ENCODE measurements at places on chromosomes 2 and 18.

GRCh38 chr2:128390991-128391630 is 72.4 kb upstream of the HS6ST1 start:
- no peak for DNase-seq

- DNase-seq: no peak
These were observed 42.0 kb upstream of the SCG2 start for GRCh38 chr2:223644136-223644535.

DNA sequence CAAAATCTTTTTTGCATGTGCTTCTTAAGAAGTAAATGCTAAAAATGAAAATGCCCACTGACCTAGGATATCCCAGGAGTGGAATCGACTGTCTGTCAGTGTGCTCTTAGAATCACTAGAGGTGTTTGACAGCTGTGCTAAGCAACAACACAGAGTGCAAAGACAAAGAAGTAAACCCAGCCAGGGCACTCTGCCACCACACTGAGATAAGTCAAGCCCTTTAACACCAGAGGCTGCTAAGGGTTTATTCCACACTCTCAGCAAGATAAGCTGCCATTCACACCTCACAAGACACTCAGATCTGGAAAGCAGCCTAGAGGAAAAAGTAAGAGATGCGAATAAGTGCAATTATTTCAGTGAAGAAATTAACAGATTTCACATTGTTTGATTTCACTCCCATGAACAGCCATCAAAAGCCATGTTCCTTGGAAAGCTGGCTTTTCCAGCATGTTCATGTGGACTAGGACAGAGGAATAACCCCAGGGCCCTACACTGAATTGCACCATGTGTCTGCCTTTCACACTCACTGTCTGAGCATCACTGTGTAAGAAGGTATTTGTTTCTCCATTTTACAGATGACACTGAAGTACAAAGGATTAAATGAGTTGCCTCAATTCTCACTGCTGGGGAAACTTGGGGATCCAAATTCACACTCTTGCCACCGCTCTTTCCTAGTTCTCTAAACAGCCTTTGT is 6.0 kb upstream of the BMP10 start:
- no peak for DNase-seq

- no peak for DNase-seq
These were observed 109.1 kb downstream of the PLA2R1 start for GRCh38 chr2:159953136-159953823.

DNA sequence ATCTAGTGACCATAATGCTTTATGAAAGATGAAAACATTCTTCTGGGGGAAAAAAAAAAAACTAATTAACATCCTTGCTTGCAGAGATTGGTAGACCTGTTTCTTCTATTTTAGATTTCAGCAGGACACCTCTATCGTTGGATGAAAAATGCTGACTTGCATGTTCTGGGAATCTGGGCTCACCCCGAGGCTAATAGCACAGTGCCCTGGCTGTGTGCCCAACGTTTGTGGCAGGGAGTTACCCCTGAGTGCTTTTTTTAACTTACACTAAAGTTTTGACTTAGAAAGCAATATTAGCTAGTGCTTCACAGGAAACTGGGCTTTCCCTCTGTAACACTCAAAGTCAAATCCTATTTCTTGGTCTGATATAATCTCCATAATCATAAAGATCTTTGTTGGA is 233.2 kb downstream of the SLC8A1 start:
- no peak for DNase-seq

DNA sequence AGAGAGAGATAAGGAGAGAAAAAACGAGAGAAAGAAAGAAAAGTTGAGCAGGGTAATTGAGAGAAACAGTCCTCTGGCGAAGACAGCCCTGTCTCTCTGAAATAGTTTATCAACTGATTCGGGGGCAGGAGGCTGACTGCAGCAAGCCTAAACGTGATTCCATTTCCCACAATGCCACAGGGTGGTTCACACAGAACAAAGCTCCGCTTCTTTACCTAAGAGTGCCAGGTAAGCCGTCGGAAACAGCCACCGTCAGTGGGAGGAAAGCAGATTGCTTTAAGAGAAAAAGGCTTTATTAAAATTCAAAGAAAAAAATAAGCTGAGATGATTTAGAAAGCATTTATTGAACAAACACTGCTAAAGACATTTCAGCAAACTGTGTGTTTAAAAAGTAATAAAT is 271.4 kb upstream of the POU3F3 start:
- DNase-seq: no peak

- DNase-seq: no peak
These were observed 65.4 kb downstream of the MARCHF4 start for GRCh38 chr2:216306868-216307267.

DNA sequence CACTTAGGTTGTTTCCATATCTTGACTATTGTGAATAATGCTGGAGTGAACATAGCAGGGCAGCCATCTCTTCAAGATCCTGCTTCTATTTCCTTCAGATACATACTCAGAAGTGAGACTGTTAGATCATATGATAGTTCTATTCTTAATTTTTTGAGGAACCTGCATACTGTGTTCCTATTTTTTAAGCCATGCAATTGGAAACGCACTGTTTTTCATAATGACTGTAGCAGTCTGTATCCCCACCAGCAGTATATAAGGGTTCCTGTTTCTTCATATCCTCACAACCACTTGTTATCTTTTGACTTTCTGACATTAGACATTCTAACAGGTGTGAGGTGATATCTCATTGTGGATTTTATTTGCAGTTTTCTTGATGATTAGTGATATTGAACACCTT is 15.5 kb downstream of the NEURL3 start:
- no peak for DNase-seq

DNA sequence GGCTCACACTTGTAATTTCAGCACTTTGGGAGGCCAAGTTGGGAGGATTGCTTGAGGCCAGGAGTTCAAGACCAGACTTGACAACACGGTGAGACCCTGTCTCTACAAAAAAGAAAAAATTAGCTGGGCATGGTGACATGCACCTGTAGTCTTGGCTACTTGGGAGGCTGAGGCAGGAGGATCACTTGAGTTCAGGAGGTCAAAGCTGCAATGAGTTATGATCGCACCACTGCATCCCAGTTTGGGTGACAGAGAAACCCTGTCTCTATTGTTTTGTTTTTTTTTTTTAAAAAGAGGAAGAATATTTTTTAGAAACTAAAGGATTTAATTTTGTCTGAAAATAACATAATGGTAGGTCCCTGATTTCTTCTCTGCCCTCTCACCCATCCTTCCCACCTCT is 79.4 kb upstream of the TMEM200C start:
- no peak for DNase-seq

DNA sequence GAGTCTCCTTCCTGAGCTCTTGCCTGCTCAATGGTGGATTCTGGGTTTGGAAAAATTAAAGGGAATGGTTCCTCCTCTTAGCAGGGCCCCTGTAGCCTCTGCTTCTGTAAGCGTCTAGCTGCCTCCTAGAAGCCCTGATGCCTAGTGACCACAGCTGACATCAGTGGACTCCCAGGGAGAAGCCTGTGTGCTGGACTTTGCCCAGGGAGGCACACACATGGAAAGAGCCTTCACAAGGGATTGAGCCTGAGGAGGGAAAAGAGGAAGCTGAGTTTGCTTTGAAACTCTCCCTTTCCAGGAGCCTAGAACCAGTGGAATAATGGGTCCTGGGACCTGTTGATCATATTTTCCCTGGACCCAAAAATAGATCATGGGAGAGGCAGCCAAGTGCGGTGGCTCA is 1.4 kb upstream of the CFAP65 start:
- no peak for DNase-seq

DNA sequence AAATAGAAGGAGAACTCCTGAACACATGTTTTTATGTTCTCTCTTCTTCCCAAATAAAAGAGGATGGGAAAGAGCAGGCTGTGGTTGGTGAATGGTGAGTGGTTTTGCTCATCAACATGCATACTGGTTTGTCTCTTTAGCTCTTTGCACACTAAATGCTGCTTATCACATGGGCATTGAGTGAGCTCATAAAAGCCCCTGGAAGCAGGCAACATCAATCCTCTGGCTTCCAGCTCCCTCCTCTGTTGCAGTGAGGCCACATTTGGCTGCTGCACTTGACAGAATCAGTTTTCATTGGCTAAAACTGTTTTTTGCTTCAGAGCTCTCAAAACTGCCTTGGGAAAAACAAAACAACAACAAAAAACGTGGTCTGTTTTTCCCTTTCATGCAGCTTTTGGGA is 1308.2 kb upstream of the NRXN1 start:
- no peak for DNase-seq

DNA sequence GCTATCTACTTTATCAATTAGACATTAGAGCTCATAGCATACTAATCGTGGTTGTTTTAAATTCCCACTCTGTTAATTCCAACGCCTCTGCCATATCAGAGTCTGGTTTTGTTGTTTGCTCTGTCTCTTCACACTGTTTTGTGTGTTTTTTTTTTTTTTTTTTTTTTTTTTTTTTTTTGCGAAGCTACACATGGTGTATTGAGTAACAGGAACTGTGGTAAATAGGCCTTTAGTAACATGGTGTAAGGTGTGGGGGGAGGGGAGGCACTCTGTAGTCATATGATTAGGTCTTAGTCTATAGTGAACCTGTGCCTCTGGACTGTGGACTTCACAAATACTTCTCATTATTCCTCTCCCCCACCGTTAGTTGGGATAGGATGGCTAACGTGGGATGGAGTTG is 370.7 kb upstream of the RAB12 start:
- DNase-seq: no peak

DNA sequence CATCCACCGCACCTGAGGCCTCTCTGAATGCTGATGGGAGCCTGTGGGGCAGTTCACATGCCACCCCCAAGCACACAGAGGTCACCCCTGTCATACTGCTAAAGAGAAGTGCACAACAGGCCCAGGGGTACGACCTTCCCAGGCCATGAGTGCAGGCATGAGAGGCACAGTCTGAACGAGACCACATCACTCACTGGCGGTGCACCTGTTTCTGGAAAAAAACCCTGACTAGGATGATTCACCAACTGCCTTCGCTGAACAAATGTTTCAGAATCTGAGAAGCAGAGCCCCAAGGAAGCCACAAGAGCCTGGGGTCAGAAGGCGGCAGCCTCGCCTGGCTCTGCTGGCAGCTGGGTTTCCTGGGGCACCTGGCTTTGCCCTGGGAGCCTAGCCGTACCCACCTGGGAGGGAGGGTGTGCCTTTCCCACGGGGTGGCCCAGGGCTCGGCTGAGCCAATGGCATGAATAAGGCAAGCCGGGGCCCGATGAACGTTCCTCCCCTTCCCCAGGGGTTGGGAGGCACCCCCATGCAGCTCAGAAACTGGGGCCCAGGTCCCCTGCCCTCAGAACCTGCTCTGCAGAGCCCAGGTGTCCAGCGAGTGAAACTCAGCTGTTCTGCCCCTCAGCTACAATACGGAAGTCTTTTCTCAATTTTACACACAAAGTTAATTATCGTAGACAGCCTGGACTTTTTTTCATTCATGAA is 73.8 kb downstream of the HDAC4 start:
- DNase-seq: no peak

DNA sequence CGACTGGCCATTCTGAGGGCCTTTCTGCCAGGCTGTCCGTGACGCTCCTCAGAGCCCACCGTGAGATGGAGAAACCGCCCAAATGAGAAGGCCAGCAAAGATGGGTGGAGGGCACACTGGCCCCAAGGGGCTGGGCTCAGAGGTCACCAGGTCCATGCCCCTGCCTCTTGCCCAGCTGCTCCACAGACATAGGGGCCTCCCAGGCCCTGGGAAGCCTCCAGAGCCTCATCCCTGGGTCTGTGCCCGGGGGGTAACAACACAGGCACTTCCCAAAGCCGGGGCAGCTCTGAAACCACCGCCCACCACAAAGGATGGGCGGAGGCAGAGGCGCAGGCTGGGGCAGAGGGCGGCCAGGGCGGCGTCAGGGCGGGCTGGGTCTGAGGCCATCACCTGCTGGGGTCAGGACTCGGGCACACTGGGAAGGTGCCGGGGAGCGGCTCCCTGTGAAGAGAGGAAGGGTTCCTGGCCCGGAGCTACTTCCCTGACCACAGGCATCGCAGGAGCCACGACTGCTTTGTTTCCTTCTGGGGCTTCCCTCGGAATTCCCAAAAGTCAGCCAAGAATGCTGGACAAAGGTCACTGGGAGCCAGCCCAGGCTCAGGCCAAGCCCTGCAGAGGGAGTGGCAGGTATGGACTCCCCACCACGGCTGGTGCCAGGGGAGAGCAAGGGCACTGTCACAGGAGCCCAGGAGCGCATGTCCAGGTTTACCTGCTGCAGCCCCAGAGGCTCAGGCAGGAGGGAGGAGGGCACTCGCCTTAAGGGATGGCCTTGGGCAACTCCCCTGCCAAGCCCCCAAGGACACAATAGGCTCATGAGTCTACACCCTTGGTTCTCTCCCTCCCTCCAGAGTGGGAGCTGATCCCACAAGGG is 9.4 kb downstream of the CYP26B1 start:
- no peak for DNase-seq

GRCh38 chr2:108034843-108035242 is 48.5 kb downstream of the SLC5A7 start:
- no peak for DNase-seq

DNA sequence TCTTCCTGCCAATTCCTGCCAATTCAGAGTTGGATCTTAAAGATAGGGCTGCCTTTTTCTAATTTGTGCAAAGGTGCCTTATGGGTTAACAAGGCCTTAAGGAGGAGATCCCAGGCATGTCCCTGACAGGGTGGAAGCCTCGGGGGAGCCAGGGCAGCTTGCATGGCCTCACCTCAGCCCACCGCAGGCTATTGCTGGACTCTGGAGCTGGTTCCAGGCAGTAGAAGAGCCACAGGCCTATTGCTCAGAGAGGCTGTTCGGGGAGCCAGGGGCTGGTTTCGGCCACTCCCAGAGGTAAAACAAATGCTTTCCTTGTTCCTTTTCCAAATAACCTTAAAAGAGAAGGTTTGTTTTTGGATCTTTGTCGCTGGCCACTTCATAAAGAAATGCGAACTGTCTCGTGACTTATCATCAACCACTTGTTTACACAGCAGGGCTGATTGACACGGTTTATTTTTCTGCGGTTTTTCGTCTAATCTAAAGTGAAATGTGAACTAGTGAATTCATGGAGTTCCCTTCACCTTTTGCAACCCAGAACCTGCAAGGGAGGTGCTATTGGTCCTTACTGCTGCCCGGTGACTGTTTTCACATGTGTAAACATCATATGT is 108.6 kb downstream of the APOB start:
- no peak for DNase-seq

- no peak for DNase-seq
These were observed 148.3 kb downstream of the KLHL29 start for GRCh38 chr2:23533338-23533695.

GRCh38 chr18:8046441-8046840 is 479.3 kb downstream of the PTPRM start:
- DNase-seq: no peak

DNA sequence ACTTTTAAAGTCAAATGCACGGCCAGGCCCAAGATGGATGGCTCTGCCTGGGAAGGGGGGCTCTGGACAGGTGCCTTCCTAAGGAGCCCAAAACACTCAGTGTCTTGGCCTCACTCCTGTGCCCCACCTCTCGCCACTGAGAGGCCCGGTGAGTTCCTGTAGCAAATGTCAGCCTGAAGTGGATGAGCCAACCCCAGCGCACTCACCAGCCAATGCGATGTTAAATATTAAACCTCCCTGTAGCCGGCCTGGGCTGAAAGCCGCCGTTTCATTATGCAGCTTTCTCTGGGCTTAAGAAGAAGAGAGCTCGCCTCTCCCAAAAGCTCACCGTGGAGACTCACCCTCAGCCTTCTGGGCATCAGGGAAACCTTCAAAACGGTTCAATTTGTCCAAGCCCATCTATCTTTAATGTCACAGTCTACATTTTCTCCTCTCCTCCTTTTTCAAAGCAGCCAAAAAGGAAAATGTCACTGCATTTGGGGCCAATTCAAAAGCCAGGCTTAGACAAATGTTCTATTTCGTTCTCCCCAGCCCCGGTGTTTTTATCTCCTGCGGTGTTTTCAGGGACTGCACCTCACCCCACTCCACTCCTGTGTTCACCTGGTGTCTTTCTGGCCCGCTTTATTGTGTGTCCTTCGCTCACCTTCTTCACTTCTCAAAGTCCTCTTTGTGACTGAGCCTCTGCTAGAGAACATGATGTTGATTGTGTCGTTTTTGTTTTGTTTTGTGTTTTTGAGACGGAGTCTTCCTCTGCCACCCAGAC is 124.0 kb downstream of the NRP2 start:
- no peak for DNase-seq
